Stimulated activated CD4-positive, alpha-beta T cell treated with anti-CD3 and anti-CD28 coated beads, Interleukin-4, amount 100 ng/mL, for 4 hours (primary cell): ENCODE measurements at places on chromosomes 3 and 15.

DNA sequence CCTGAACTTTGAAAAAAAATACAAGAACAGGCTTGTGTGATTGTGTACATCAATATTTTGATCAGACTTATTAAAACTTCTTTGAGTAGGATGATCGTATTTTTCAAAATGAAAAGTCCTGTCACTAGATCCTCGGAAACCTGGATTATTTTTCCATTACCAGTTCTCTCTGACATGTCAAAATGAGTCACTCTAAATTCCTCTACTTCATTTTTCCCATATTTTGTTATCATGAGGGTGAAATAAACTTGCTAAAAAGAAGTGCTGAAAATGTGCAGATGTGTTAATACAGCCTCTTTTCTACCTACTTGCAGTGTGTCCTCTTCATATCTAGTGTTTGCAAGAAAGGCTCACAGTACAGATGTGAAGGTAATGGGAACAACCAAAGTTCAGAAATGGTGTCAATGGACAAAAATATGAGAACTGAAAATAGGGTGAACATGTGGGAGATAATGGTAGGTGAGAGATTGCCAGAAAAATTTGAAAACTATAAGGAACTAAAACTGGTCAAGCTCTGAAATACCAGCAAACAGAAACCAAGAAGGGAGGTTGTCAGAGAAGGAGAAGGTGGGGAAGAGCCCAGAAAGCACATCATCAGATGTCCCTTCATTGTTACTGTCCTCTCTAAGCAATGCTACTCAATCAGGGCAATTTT, 108.2 kb downstream of the EOMES start:
- DNase-seq: no peak

DNA sequence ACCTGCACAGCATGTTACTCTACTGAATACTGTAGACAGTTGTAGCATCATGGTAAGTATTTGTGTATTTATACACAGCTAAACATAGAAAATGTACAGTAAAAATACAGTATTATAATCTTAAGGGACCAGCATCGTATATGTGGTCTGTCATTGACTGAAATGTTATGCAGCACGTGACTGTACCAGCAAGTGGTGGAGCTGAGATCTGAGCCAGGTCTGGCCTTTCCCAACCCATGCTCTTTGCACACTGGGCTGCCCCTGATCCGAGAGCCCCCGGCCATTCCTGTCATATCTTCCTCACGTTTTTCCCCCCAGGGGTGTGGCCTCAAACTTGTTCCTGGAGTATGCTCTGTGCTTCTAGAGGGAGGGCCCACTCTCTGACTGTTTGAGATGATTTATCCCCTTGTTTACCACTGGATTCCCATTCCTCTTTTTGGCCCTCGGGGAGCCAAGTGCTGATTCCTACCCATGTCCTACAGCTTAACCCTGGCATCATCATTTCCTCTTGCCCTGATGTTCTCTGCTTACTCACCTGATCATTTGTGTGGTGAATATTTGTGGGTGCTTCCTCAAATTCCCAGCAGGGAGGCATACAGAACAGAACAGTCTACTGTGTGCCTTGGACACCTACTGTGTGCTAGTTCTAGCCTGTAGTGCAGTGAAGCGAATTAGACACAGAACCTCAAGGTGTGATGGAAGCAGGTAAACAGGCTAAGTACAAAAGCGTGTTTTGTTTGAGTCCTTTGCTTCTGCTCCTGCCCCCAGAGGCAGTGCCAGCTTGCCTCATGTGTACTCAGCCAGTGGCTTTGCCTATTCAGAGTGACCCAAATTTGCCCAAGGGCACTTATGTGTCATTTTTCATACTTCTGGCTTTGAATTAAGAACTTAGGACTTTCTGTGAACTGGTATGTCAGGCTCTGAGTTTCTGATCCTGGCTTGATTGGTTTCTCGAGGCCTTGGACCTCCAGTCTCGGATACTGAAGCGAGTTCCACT, 21.0 kb downstream of the CSRNP1 start:
- DNase-seq: no peak

DNA sequence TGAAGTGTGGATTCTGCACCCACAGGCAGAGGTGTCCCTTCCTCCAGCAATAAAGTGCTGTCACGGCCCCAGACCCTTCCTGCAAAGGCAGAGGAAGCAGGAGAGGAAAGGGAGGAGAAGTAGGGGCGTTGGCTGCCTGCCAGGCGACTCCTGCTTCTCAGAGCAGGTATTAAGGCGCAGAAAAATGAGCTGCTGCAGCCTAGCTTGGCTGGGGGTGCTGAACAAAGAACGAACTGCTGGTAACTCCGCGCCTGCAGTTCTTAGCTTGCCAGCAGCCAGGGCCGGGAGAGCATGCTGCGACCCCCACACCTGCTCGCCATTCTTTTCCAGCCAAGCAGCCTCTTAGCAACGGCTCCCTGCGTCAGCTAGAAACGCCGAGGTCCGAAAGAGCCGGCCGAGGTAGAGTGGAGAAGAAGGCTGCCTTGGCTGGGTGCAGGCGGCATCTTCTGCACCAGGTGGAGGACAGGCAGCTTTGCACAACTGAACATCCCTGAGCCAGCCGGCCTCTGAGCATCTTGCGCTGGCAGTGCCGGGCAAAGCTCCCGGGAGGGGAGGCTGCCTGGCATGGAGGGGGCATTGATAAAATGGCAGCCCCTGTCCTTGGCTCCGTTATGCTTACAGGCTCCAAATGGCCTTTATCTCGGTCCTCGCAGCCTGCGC, 296.0 kb downstream of the MEX3B start:
- no peak for DNase-seq

GRCh38 chr3:124797426-124797945, 67.2 kb downstream of the UMPS start:
- DNase-seq: no peak

GRCh38 chr3:125416235-125416634, 41.1 kb upstream of the ZNF148 start:
- DNase-seq: no peak

- DNase-seq: no peak
Observed at GRCh38 chr3:49801160-49801559, 1.5 kb upstream of the CDHR4 start.

GRCh38 chr3:23830869-23831484, 25.2 kb downstream of the UBE2E1 start:
- no peak for DNase-seq

DNA sequence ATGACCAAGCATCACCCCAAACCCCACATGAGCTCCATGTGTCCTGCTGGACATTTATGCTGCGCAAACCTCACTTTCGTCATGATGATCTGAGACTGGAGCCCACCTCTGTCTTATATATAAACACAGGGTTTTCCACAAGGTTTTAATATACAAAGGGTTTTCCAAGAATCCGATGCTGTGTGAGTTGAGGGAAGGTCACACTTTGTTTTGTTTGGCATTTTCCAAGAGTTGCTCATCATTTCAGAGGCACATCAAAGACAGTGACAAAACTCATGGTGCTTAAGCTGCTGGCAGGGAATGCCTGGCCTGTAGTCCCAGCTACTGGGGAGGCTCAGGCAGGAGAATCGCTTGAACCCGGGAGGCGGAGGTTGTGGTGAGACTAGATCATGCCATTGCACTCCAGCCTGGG, 20.0 kb downstream of the EFCC1 start:
- DNase-seq: no peak

- no peak for DNase-seq
Observed at GRCh38 chr3:127258733-127259132, 29.1 kb downstream of the PRR20G start.

GRCh38 chr3:15151166-15151565, 52.2 kb upstream of the RBSN start:
- DNase-seq: no peak

- no peak for DNase-seq
Observed at GRCh38 chr3:147518465-147518864, 109.3 kb downstream of the ZIC1 start.

- DNase-seq: no peak
Observed at GRCh38 chr15:63185206-63185605, 4.2 kb upstream of the RAB8B start.

GRCh38 chr3:63670544-63670943, 18.1 kb downstream of the SNTN start:
- no peak for DNase-seq

- DNase-seq: no peak
Observed at GRCh38 chr15:22884344-22884743, 45.9 kb downstream of the NIPA2 start.

- DNase-seq: peak; percentile 38
Observed at GRCh38 chr3:196641333-196642054, 2.0 kb downstream of the NRROS start.

DNA sequence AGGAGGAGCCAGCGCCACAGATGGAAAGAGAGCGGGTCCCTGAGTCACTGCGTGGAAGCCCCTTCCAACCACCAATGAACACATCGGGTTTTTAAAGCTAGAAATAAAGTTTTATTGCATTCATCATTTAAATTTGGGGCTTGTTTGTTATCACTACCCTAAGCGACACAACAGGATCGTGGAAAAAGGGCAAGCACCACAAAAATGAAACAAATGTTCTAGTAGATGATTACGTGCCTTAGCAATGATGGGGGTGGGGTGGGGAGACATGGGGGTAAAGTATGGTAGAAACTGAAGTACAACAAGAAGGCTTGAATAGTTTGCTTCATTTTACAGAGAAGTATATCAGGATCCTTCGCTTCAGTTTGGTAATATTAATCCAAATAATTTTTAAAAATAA, 221.6 kb upstream of the ATP10A start:
- DNase-seq: no peak

- no peak for DNase-seq
Observed at GRCh38 chr3:133831966-133832801, 26.6 kb downstream of the SRPRB start.

GRCh38 chr15:34942363-34942762, 27.2 kb downstream of the AQR start:
- DNase-seq: no peak

DNA sequence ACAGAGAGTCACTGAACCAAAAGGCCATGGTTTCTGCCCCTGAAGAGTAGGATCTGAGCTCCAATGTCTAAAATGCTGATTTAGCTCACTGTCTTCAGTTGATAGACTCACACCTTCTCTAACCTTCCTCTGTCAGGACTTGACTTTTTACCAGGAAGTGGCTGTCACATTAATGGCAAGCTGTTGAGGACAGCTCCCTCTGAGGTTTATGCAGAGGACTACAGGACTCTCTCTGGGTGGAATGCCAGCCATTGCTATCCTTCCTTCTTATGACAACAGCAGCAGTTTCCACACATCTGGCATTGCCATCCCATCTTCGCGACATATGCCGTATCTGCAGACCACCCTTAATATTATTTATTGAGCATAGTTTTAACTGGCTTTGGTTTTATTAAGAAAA, 103.8 kb upstream of the PRICKLE2 start:
- no peak for DNase-seq

GRCh38 chr3:156628836-156629618, 45.4 kb upstream of the TIPARP start:
- no peak for DNase-seq

DNA sequence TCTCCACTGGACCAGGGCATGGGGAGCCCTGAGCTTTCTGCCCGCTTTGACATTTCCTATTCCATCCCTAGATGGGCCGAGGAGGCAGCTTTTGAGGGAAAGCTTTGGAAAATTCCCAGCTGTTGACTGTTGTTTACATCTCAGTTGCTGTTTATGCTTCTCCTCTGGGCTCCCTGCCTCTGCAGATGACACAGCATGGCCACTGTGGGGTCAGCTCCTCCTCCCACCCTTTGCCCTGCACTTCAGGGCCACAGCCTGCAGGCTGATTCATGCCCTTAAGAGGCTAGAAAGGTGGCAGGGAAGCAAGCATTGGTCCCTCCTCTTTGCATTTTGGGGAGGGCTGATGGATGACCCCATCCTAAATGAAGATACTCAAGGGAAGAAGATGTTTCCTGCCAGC, 8.5 kb upstream of the CTXND1 start:
- DNase-seq: no peak

DNA sequence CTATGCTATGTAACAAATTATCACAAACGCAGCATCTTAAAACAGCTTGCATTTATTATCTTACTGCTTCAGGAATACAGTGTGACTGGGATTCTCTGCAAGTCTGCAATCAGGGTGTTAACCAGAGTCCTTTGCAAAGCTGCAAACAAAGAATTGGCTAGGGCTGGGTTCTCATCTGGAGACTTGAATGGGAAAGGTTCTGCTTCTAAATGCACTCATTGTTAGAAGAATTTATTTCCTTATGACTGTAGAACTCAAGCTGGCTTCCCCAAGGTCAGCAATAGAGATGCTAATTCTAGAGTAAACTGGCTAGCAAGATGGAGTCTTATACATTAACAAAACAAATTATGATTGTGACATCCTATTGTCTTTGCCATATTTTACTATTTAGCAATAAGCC, 673.7 kb downstream of the DIPK2A start:
- no peak for DNase-seq

DNA sequence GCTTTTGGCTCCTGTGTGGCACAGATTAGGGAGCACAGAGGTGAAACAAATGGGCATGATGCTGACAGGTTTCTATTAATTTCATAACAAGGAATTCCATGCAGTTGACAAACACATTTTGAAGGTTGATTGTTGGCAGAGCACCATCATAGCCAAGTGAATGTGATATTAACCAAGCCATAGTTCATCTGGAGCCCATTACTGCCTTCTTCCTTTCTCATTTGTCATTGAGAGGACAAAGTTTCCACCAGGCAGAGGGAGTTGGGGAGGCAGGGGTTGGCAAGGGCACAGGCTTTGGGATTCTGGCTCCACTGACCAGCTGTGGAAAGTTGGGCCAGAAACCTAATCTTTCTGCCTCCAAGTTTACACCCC, 325.2 kb downstream of the MFSD1 start:
- DNase-seq: no peak

GRCh38 chr3:115341208-115341607, 194.1 kb upstream of the ZBTB20 start:
- DNase-seq: no peak

GRCh38 chr3:52518723-52519444, 14.8 kb downstream of the NT5DC2 start:
- DNase-seq: no peak

DNA sequence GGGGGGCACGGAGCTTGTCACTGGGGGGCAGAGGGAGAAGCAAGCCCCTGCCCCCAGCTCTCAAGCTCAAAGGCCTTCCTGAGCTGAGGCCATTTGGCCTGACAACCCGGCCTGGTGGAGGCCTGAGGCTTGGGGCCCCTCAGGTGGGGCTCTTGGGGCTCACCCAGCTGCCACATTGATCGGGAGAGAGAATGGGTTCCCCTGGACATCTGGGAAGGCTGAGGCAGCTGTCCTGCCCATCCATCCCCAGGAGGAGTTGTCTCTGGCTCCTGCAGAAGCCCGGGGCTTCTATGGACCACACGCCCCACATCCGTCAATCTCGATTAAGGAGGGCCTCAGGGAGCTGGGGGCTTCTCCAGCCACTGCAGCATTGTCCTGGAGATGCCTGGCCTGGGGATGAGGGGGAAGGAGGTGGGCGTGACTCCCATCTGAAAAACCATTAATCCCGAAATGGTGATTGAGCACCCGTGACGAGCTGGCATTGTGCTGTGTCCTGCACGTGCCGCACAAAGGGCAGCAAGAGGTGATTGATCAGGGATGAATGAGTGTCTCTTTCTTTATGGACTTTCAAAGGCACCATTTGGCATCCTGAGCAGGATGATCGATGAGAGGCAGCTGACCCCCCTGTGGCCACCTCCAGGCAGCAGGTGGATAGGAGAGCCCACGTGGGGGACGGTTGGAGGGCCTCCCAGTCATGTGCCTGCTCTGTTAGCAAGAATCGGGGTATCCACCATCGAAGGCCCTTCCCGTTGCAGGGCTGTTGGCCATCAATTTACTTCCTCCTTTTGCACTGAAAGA, 17.2 kb upstream of the CRABP1 start:
- no peak for DNase-seq

GRCh38 chr15:51816611-51817010, 12.8 kb upstream of the TMOD3 start:
- DNase-seq: no peak

GRCh38 chr3:167777356-167777755, 41.8 kb downstream of the SERPINI1 start:
- no peak for DNase-seq
